Stimulated activated CD4-positive, alpha-beta T cell treated with anti-CD3 and anti-CD28 coated beads, Interleukin-4, amount 100 ng/mL, for 1 hour (primary cell): ENCODE measurements at places on chromosomes 1 and 21.

DNA sequence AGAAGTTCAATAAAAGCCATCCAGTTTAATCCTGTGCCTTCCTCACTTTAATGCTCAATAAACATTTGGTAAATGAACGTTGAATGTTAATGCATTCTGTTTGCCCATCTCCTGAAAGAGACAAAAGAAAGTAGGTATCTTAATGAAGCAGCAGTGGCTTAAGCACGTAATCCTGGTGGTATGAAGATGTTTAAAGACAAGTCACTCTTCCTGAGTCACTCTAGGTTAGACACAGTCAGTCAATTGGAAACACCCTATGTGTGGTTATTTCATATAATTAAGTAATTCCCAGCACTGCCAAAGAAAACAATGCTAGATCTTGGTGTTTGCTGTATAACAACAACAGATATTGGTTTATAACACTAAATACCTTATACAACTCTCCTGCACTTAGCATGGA lies 334.0 kb upstream of the FMN2 start:
- DNase-seq = no peak

- DNase-seq = peak; percentile 68
Observed at GRCh38 chr21:46184625-46185555, 631 bp upstream of the SPATC1L start.

DNA sequence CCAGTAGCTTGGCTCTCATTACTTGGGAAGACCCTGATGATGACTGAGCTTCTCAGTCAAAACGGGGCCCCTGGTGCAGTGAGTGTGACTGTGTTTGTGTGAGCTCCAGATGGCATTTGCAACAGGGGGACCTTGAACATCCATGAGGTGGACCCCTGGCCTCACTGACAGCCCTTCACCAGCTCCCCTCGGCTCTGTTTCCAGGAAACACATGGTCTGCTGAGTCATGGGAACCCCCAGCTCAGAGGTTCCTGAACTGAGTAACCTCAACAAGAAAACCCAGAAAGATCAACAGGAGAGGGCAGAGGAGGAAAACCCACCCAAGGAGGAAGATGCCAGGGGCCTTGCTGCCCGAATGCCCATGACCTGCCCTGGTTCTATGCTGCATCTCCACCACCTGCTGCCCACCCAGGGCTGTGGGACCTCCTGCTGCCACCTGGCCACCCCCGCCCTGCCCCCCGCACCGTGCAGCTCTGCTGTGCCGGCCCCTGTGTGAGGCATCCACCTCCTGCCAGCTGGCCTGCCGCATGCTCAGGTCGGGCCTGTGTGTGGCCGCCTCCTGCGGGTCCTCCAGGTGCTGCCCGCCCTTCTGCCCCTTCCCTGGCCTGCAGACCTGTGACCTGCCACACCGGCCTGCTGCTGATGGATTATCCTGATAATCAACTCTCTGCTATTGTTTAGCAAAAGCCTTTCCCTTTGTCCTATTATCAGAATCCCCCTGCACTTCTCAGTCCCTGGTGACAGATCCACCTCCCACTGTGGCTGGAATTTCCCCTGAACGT lies 4.2 kb upstream of the KRTAP12-1 start:
- no peak for DNase-seq

DNA sequence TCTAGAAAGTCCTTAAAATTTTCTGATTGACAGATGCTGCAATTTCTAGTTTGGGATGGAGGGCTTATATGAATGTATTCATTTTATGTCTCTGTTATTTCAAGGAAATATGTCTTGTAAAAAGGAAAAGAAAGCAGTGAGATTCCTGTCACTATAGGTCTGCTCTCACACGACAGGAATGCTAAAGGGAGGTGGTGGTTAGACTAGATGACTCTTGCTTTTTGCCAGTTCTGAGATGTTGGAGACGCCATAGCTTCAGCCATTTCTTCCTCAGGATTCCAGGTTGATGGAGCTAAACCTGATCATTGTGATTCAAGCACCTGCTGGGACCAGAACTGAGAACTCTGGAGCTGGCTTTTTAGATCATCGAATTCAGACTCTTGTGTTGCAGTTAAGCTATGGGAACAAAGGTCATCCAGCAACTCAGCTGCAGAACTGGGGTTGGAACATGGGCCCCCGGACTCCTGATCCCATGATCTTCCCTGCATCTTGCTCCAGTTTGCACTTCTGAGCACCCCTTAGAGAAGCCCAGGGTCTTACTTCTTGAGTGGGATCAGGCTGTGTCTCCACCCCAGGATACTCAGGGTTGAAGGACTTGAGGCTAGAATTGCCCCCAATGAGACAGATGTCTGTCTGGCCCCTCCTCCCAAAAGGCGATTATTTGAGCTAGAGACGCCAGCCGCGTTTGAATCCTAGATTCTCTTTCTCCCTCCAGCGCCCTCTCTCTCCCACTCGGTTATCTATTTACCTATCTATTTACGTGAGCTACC lies 46.7 kb upstream of the FOXO6 start:
- no peak for DNase-seq

GRCh38 chr1:190579552-190580193 lies 102.0 kb upstream of the BRINP3 start:
- DNase-seq = no peak

- no peak for DNase-seq
Observed at GRCh38 chr21:42997053-42997452, 22.7 kb downstream of the PKNOX1 start.

DNA sequence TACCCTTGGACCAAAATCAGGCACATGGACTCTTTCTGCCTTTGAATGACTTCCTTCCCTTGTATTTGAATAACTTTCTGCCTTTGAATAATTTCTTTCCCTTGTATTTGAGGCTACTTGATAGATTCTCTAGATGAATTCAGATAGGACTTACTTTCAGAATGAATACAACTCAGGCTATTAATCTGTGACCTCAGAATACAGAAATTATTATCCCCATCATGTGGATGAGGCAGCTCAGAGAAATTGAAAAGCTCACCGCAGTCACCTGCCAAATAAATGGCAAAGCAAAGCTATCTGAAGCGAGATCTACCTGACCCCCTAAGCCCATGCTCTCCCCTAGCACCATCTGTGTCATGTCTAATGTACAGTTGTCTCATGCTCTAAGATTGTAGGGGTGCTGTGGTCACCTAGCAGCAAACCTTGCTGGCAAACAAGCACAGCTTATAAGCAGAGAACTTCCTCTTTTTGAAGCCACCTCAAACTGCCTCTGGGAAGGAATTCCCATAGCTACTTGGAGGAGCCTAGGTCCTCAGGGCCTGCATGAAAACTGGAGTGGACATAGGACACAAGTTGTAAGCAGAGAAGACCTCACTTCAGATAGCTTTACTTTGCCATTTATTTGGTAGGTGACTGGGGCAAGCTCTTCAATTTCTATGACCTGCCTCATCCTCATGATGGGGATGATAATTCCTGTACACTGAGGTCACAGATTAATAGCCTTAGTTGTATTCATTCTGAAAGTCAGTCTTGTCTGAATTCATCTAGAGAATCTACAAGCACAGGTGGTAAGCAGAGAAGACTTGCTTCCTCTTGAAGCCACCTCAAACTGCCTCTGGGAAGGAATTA lies 66.1 kb downstream of the FASLG start:
- no peak for DNase-seq

DNA sequence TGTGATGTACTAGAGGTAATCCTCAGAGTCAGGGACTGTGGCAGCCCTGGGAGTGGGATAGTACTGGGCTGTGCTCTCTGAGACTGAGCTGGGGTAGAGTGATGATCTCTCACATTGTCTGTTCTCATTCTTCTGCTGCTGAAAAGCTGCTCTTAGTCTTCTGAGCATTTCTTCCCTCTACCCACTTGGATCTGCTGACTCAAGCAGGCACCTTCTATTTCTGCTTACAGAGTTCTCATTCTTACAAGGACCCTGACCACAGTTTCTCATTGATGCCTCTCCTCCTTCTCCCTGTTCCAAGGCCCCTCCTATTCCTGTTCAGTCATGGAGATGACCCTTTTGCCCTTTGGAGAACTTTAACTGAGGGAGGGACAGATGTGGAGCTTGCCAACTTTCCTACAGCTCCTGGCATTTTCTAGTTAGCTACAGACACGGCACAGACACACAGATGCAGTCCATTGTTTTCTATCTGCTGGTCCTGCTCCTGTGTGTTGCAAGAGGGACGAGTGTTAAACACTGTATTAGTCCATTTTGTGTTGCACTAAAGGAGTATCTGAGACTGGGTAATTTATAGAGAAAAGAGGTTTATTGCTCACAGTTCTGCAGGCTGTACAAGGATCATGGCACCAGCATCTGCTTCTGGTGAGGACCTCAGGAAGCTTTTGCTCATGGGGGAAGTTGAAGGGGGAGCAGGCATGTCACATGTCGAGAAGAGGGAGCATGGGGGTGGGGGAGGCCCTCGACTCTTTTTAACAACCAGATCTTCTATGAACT lies 12.3 kb downstream of the MAPKAPK2 start:
- no peak for DNase-seq

DNA sequence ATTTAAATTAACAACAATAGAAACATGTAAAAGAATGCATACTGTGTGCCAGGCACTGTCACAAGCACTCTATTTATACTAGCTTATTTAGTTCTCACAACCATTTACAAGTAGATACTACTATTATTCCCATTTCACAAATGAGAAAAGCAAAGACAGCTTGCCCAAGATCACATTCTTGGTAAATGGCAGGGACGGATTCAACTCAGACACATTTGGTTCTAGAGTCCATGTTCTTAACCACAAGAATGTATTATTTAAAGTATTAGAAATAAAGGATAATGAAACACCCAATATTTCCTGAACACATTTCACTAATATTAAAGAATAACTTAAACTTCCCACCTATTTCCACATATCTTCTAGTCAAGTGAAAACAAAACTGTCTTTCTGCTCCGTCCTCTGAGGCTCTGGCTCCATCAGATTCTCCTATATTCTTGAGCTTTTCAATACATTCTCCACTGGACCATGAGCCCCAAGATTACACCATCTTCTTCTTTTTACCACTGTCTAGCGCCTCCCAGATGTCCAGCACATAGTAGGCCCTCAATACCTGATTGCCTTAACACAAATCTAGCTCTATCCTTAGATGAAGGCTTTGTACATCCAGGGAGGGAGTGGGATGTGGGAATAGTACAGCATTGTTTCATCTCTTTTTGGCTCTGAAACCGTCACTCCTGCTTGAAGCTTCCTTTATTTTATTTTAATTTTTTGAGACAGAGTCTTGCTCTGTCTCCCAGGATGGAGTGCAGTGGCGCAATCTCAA lies 29.3 kb downstream of the SOD1 start:
- no peak for DNase-seq

GRCh38 chr1:100382657-100383056 lies 30.4 kb downstream of the CDC14A start:
- DNase-seq = no peak

DNA sequence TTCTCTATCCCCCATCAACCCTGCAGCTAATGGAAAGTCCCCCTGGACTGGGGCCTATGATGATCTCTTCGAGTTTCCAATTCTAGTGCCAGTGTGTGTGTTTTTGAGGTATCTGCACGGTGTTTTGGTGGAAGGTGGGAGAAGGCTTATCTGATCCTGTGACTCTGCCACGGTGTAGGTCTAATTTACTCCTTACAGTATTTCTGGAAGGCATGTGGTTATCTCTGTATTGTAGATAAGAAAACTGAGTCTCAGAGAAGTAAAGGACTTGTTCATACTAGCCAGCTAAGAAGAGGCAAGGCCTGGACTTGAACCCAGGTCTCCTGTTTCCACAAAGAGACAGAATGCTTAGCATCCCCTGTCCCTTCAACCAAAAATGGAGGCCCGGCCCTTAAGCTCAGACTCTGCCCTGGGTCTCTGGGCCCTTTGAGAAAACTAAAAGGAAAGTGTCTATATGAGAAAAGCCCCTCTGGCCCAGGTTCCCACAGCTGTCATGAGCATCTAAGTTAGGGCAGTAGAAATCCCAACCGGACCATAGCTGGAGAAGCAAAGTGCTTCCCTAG lies 20.3 kb downstream of the RIMS3 start:
- DNase-seq = no peak

GRCh38 chr1:177517546-177517945 lies 346.8 kb downstream of the BRINP2 start:
- DNase-seq = no peak

- peak; percentile 2 for DNase-seq
Observed at GRCh38 chr1:67489643-67490042, 59.4 kb upstream of the SERBP1 start.

GRCh38 chr1:234962340-234962989 lies 166.2 kb downstream of the TOMM20 start:
- no peak for DNase-seq

DNA sequence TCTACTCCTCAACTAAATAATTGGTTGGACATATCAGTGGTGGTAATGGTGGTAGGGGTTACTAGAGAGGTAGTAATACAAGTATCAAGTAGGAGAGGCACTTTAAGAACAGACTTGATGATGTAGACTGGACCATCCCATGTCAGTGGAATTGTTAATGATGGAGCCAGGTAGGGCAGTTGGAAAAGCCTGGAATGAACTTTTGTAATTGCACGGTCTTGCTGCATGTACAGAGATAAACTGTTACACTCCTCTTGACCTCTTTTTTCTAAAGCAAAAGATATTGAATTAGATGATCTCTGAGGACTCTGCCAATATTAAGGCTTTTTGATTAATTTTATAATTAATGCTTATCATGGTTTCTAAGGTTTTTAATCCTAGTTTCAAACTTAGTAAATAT lies 5.8 kb downstream of the HMGCS2 start:
- no peak for DNase-seq

DNA sequence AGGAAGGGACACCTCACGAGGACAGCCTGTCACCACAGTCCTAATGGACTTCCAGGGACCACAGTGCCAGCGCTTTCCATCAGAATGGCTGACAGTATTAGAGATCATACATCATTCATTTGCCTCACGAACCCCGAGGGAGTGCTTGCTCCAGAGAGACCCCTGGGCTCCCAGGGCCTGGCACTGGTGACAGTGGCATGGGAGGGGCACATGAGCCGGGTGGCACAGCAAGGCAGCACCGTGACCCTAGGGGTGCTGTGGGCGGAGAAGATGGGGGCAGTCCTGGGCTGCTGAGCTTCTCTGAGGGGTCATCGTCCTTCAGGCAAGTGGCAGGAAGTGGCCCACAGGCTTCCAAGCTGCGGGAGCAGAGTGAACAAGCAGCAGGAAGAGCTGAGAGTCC lies 16.4 kb upstream of the TSPEAR start:
- no peak for DNase-seq

DNA sequence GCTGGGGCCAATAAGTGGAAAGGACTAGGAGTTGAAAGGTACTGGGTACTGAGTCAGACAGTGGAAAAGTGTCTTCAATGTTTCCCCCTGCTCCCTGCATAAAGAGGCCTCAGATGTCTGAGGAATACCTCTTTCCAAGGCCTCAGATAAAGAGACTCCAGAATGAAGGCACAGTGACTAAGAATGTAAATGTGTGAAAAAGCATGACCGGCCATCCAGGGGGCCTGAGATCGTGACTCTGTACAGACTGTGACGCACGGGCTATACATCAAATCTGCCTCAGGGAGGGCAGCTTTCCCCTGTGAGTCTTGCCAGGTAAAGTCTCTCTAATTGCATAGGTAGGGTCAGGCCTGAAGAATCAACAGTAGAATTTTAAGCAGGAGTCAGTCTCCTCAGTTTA lies 1690.5 kb downstream of the KCNT2 start:
- no peak for DNase-seq

GRCh38 chr1:172902861-172903381 lies 147.8 kb downstream of the TNFSF18 start:
- no peak for DNase-seq

- no peak for DNase-seq
Observed at GRCh38 chr1:38727684-38728584, 131.6 kb downstream of the RRAGC start.
